CD8-positive, alpha-beta memory T cell (primary cell): ENCODE measurements at places on chromosomes 7 and 10.

DNA sequence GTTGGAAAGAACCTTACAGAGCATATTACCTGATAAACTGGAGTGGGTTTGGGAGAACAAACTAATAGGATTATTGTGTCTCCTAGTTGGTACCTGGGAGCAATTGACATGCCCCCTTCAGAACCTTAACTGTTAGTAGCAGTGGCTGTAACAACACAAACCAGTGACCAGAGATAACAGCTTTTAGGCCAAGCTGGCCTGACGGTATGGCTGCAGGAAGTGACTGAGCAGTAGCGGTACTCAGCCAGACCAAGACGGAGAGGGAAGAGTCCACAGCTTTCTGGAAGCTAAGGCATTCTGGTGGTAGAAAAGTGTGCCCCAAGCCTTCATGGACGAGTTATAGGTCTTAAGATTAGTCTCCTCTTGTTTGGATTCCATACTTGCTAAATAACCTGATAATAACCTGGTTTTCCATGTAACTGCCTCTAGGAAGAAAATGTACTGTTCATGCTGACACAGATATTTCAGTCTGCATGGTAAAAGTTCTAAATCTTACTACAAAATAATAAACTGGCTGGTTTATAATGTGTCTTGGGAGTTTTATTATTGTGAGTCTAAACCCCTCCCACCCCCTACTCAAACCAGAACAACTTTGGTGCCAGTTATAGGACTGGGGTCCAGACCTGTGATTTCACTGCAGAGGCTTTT, 11.3 kb downstream of the NOLC1 start:
- DNase-seq, result no peak
- no peak overlapping the region for H3K4me3 ChIP-seq
- H3K4me1 ChIP-seq, result no peaks in the 10 kb centered on the region
- H3K36me3 ChIP-seq, result peaks cover 53% of the 10 kb centered on the region

DNA sequence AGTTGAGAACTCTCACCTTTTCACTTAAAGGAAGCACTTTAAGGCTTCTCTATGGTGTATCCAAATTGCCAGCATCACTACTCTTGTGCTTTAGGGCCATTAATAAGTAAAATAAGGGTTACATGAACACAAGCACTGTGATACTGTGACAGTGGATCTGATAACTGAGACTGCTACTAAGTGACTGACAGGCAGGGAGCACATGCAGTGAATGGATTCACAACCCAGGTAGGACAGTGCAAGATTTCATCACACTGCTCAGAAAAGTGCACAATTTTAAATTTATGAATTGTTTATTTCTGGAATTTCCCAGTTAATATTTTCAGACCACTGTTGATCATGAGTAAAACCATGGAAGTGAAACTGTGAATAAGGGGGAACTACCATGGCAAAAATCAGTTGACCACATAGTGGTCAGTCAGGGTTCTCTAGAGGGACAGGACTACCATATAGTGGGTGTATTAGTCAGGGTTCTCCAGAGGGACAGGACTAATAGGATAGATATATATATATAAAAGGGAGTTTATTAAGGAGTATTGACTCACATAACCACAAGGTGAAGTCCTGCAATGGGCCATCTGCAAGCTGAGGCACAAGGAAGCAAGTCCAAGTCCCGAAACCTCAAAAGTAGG, 20.9 kb upstream of the CYP51A1 start:
- no peaks in the 10 kb centered on the region for H3K36me3 ChIP-seq
- no peaks in the 10 kb centered on the region for H3K27me3 ChIP-seq
- no peak overlapping the region for H3K4me3 ChIP-seq
- H3K27ac ChIP-seq, result no peak overlapping the region

DNA sequence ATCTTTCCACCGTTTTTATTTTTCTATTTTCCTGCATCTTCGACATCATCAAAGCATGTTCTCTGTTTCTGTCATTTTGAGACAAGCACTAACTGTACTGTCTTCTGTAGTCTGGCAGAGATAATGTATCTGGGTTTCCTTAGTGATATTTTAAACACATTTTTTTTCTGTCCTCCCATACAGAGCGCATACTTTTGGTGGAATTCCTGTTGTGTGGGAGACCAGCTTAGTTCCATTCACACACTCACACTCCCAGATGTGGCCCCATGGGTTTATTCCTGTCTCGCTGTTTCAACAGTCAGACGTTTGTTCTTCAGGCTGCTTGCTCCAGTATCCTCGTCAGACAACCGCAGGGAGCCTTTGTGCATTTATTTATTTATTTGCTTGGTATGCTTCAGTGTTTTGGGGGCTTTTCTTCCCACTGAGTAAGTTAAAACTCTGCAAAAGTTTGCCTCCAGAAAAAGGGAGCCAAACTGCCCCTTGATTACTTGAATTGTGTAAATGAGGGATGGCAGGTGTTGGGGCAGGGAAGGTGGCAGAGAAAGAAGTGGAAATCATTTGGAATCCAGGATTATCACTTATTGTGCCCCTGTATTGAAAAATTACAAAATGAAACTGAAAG, 456.8 kb upstream of the KLF6 start:
- no peaks in the 10 kb centered on the region for H3K36me3 ChIP-seq
- no peak overlapping the region for H3K27ac ChIP-seq
- no peaks in the 10 kb centered on the region for H3K4me1 ChIP-seq
- H3K27me3 ChIP-seq, result no peaks in the 10 kb centered on the region
- no peak overlapping the region for H3K4me3 ChIP-seq

DNA sequence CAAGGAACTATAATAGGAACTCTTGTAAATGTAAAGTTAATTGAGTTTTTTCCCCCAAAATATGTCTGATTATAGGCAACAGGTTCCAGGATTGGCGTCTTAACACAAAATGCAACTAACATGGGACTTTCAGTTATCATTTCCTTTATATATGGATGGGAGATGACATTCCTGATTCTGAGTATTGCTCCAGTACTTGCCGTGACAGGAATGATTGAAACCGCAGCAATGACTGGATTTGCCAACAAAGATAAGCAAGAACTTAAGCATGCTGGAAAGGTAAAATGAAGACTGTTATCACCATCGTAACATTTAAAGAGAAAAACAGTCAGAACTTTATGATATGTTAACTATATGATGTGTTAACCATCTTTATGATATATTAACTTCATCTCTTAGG, 63.7 kb downstream of the SP8 start:
- DNase-seq, result no peak
- no peaks in the 10 kb centered on the region for H3K4me1 ChIP-seq
- no peaks in the 10 kb centered on the region for H3K36me3 ChIP-seq
- H3K27me3 ChIP-seq, result no peaks in the 10 kb centered on the region
- no peak overlapping the region for H3K27ac ChIP-seq

- H3K4me1 ChIP-seq, result no peaks in the 10 kb centered on the region
- DNase-seq, result no peak
- H3K36me3 ChIP-seq, result no peaks in the 10 kb centered on the region
- no peaks in the 10 kb centered on the region for H3K27me3 ChIP-seq
These were observed 18.2 kb downstream of the COL17A1 start for GRCh38 chr10:104067525-104067924.

DNA sequence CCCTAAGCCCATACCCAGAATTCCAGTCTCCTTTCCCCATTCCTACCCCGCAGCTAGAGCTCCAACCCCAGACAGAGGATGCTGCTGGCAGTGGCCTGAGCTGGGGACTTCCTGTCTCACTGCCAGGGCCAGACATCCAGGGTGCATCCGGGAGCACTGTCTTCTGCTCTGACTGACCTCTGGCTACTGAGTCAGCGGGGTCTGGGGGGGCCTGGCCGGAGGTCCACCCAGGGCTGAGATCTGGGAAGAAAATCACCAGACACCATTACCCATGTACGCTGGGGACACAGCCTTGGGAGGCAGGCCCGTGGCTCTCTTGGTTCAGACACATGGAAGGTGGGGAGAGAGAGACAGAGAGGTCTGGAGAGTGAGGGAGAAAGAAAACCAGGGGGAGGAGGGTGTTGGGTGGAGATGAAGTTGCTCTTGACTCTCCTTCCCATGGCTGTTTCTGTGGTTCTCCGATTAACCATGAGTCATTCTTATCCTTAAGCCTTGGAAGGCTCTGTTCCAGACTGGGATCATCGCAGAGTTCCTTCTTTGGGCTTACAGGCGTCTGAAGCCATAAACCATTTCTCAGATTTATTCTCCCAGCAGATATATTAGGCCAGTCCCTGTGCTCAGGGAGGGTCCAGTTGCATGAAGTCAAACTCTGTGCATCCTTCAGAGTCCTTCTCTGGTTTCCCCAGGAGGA, 23.6 kb downstream of the TSPAN15 start:
- H3K36me3 ChIP-seq, result no peaks in the 10 kb centered on the region
- H3K27ac ChIP-seq, result no peak overlapping the region
- DNase-seq, result no peak
- H3K27me3 ChIP-seq, result no peaks in the 10 kb centered on the region
- H3K4me1 ChIP-seq, result no peaks in the 10 kb centered on the region
